ENCODE measurements at places on chromosomes 12 and 14. TPM values are rescaled to one million over a fixed set of nuclear protein-coding genes. Genes with fewer than 3 reads are reported as not detected.

The NT5DC3 gene
- 1.8 TPM for polyA plus RNA-seq

The CCDC175 gene
- polyA plus RNA-seq, result not detected

The TROAP gene
- polyA plus RNA-seq, result 0.92 TPM

The ADCY4 gene
- polyA plus RNA-seq, result 15.0 TPM

The KLRC2 gene
- polyA plus RNA-seq, result 0.15 TPM

Data from ovary (tissue), 10 donors.